Left lung (tissue), 14 donors: ENCODE measurements at places on chromosomes 7 and 10. TPM values are rescaled to one million over a fixed set of nuclear protein-coding genes. Genes with fewer than 3 reads are reported as not detected.

- H3K27me3 ChIP-seq = peaks cover 91% of the 10 kb centered on the region
- H3K27ac ChIP-seq = no peak overlapping the region
- peaks cover 48% of the 10 kb centered on the region for H3K4me1 ChIP-seq
- DNase-seq = no peak
- H3K36me3 ChIP-seq = no peaks in the 10 kb centered on the region
Observed at GRCh38 chr10:123149162-123149567, 1.2 kb downstream of the HMX2 start.

TMEM213 gene
- 0.05 TPM for total RNA-seq

- H3K36me3 ChIP-seq = no peaks in the 10 kb centered on the region
- H3K4me3 ChIP-seq = peak overlapping the region; percentile 83
- peak overlapping the region; percentile 74 for H3K27ac ChIP-seq
- DNase-seq = peak; percentile 83
- H3K4me1 ChIP-seq = peaks cover 10% of the 10 kb centered on the region
Observed at GRCh38 chr10:73625004-73625883, 16.0 kb downstream of the MYOZ1 start.

GRCh38 chr7:91720260-91720937 lies 160.1 kb downstream of the MTERF1 start:
- no peak for DNase-seq
- no peaks in the 10 kb centered on the region for H3K36me3 ChIP-seq
- H3K27ac ChIP-seq = no peak overlapping the region
- H3K4me1 ChIP-seq = no peaks in the 10 kb centered on the region

- no peak overlapping the region for H3K4me3 ChIP-seq
- DNase-seq = no peak
- no peaks in the 10 kb centered on the region for H3K36me3 ChIP-seq
- no peaks in the 10 kb centered on the region for H3K4me1 ChIP-seq
Observed at GRCh38 chr10:4450981-4451908, 374.8 kb upstream of the AKR1E2 start.

TRIM73 gene
- total RNA-seq = 2.0 TPM

DNA sequence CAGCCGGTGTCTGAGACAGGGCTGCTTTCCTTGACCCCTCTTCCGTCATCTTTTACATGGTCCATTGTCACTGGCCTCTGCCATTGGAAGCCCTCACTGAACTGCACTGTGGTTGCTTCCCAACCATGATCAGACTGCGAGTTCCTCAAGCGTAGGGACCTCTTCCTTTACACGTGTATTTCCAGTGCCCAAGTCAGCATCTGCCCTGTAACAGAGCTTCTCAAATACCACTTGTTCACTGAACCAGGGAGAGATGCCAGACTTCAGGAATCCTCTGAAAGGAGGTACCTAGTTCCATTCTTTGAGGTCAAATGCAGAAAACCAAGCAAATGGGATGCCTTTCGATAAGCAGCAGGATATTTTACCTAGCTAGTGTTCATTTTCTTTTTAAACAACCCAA lies 145.1 kb downstream of the NRP1 start:
- H3K4me3 ChIP-seq = no peak overlapping the region
- H3K4me1 ChIP-seq = peaks cover 12% of the 10 kb centered on the region
- H3K27me3 ChIP-seq = no peaks in the 10 kb centered on the region

GRIFIN gene
- not detected for total RNA-seq

ELN gene
- 673 TPM for total RNA-seq

PAX2 gene
- not detected for total RNA-seq

DNA sequence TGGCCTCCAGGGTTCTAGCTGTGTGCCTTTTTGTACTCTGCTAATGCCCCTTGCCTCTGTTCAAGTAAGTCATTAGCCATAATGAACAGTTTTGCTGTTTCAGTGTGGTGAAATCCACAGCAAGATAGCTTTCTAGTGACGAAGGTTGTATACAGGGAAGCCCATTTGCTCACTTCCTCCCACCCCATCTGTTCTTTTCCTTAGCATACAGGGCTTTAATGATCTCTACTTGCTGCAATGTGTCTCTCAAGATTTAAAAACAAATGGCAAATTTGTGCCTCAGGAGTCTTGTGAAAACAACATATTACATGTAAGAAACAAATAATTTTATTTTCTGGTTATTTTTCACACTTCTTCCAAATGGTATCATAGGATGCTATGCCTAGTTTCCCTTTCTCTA lies 243.2 kb downstream of the CDK14 start:
- no peak for DNase-seq
- H3K36me3 ChIP-seq = no peaks in the 10 kb centered on the region
- H3K27me3 ChIP-seq = no peaks in the 10 kb centered on the region
- H3K4me1 ChIP-seq = no peaks in the 10 kb centered on the region
- H3K4me3 ChIP-seq = no peak overlapping the region

DNA sequence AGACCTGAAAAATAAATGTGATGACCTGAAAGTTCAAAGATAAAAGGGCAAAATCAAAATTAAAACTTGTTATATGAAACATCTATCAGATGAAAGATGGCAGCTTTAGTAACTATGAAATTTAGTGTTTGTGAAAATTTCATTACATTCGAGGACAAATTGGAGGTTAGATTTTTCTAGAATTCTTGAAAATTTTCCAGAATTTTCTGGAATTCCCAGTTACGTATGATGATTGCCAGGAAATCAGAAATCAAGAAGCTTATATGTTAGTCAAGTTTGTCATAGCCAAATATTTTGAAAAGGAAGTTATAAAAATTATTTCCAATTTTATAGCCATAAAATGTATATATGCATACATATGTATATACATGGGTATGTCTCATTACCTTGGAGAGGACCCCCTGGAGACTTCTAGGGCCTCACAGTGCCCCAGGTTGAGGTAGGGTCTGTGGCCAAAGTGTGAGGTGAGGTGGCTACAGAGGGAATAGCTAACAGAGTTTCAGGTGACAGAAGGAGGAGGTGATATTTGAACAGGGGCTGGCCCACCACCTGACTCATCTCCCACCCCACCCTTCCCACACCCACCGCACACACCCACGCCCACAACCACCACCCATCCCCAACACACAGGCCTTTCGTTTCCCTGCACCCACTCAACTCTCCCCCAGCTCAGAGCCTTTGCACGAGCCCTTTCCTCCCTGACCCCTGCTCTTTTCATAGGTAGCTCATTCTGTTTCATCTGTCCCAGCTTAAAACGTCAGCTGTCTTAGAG lies 21.5 kb downstream of the C10orf105 start:
- no peaks in the 10 kb centered on the region for H3K36me3 ChIP-seq
- no peak overlapping the region for H3K4me3 ChIP-seq
- DNase-seq = no peak
- H3K27ac ChIP-seq = no peak overlapping the region
- peaks cover 4% of the 10 kb centered on the region for H3K4me1 ChIP-seq
- no peaks in the 10 kb centered on the region for H3K27me3 ChIP-seq

DNA sequence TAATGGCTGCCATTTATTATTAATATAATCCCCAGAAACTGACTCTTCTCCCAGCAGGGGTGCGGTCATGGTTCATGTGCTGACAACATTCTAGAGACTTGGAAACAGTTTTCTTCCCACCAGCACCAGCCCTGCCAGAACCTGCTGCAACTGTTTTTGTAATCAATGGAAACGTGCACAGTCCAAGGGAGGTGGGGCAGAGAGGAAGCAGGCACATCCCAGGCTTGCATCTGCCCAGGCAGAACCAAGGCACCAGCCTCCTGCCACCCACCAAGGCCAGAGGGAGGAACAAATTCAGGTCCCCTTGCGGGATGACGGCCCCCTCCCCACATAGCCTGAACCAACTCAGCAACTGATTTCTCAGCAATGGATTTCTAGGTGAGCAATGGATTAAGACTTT lies 119.0 kb downstream of the OAT start:
- no peaks in the 10 kb centered on the region for H3K27me3 ChIP-seq
- DNase-seq = no peak
- H3K27ac ChIP-seq = no peak overlapping the region
- H3K4me3 ChIP-seq = no peak overlapping the region
- no peaks in the 10 kb centered on the region for H3K4me1 ChIP-seq

DNA sequence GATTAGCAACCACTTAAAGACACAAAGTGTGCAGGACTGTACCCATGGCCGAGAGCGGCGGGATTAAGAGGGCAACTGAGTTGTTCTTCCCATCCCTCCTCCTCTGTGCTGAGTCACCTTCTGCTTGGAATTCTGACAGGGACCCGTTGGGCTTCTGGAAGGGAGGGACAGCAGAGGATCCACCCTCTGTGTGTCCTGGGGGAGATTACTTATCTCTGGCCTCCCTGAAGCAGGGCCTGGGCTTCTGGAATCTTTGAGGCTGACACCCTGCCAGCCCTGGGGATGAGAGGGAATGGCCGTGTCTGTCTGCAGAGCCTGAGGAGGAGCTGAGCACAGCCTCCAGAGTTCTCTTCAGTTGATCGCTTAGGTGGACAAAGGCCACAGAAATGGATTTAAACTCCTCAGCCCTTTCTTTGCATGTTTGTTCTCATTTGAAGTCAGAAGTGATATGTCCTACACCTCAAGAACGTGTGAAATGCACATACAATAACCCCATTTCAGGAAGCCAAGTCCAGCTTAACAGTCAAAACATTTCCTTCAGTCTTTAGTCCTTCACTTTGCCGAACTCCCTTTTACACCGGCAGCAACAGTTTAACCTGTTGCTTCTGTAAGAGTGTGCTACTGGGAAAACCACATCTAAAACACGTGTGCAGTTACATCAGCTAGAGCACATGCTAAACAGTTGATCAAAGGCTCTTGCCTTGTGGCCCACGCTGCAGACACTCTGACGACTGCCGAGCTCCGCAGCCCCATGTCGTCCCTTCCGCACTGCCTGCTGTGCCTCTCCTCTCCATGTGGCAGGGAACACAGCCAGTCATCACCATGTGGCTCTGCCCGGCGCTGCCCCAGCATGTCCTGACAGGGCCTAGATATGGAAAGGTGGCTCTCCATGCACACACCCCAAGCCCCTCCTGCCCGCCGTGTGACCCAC lies 55.7 kb downstream of the IKZF1 start:
- no peak overlapping the region for H3K4me3 ChIP-seq
- DNase-seq = no peak
- H3K4me1 ChIP-seq = no peaks in the 10 kb centered on the region
- peak overlapping the region; percentile 90 for H3K27ac ChIP-seq

P4HA1 gene
- 60.3 TPM for total RNA-seq

- no peaks in the 10 kb centered on the region for H3K27me3 ChIP-seq
- DNase-seq = no peak
- no peaks in the 10 kb centered on the region for H3K4me1 ChIP-seq
- no peaks in the 10 kb centered on the region for H3K36me3 ChIP-seq
- H3K4me3 ChIP-seq = no peak overlapping the region
Observed at GRCh38 chr10:71553432-71553831, 156.7 kb downstream of the CDH23 start.

DNA sequence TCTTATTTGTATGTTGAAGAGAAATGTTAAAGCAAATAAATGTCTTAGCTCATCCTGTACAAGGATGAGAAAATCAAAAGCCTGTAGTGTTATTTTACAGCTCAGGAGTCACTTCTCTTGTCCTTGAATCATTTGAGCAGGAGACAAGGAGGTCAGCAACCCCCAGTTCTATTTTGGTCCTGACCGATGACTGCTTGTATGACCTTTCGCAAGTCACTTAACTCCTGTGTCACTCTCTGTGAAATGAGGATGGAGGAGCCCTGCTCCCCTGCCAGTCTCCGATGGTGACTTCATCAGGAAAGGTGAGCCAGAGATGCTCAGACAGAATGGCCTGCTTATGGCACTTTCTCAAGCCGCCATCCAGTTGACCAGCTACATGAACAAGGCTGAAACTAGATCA lies 101.0 kb downstream of the CELF2 start:
- peaks cover 2% of the 10 kb centered on the region for H3K4me1 ChIP-seq
- no peak for DNase-seq
- no peak overlapping the region for H3K4me3 ChIP-seq
- no peaks in the 10 kb centered on the region for H3K27me3 ChIP-seq

CCL24 gene
- 3.3 TPM for total RNA-seq

BEND7 gene
- total RNA-seq = 21.2 TPM

DNA sequence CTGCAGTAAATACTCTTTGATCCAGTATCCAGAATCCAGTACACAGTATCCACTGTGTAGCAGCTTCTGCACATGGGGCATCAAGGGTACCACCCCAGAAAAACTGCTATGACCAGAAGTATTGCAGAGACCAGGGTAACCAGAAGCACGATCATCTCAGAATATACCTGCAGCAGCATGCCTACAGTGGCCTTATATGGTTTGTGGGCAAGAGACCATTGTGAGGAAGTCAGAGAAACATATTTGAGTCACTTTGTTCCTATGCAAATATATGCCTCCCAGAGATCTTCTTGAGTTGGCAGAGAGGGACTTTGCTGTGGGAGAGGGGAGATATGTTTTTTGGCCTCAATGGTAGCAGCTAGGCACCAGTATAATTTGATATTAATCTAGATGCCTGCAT lies 206.4 kb upstream of the LRRTM3 start:
- no peak for DNase-seq
- H3K36me3 ChIP-seq = no peaks in the 10 kb centered on the region
- no peaks in the 10 kb centered on the region for H3K27me3 ChIP-seq

DNA sequence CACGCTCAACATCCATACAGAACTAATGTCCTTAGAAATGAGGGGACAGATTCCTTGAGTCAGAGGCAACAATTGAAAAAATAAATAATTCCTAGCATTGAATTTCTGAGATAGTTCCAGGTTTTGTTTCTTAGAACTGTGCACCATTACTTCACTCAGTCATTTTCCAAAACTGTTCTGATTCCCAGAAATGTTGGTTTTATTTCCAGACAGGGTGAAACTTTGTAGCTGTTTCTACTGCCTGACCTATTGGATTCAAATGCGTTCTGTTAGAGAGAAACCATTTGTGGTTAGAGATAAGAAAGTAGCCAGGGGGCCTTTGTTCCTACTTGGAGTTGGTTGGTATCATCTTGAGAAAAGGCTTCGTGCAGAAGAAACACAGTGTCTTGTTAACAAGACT lies 8.1 kb upstream of the DEPP1 start:
- peaks cover 91% of the 10 kb centered on the region for H3K36me3 ChIP-seq
- H3K27ac ChIP-seq = peak overlapping the region; percentile 45
- peaks cover 13% of the 10 kb centered on the region for H3K4me1 ChIP-seq
- H3K4me3 ChIP-seq = no peak overlapping the region

GRCh38 chr10:131570716-131571307 lies 259.3 kb upstream of the TCERG1L start:
- H3K36me3 ChIP-seq = no peaks in the 10 kb centered on the region
- H3K4me3 ChIP-seq = no peak overlapping the region
- DNase-seq = peak; percentile 50
- H3K4me1 ChIP-seq = no peaks in the 10 kb centered on the region

DNA sequence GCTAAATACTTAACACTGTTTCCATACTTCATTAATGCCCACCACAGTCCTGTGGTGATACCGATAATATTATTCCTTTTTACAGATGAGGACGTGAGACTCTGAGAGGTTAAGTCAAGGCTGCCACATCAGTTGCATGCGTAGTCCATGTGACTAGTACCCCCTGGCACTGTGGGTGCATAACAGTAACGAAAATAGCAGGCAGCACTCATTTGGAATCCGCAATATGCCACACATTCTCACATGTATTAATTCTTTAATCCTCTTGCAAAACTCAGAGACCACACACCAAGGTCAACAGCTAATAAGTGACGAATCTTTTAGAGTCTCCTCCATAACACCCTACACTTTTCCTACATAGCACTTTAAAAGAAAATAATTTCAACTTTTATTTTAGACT lies 99.5 kb upstream of the HABP2 start:
- H3K36me3 ChIP-seq = no peaks in the 10 kb centered on the region
- no peak overlapping the region for H3K27ac ChIP-seq
- H3K4me3 ChIP-seq = no peak overlapping the region
- H3K27me3 ChIP-seq = no peaks in the 10 kb centered on the region
- H3K4me1 ChIP-seq = peaks cover 6% of the 10 kb centered on the region

TUBGCP2 gene
- 62.3 TPM for total RNA-seq
